ENCODE measurements at places on chromosomes 11 and 22.

- H3K27ac ChIP-seq = no peak overlapping the region
- no peak overlapping the region for H3K4me3 ChIP-seq
- peaks cover 7% of the 10 kb centered on the region for H3K27me3 ChIP-seq
- peaks cover 9% of the 10 kb centered on the region for H3K36me3 ChIP-seq
- peak; percentile 94 for DNase-seq
Observed at GRCh38 chr11:17598700-17599459, 51.8 kb downstream of the OTOG start.

- no peak for DNase-seq
- peaks cover 19% of the 10 kb centered on the region for H3K36me3 ChIP-seq
- H3K4me1 ChIP-seq = no peaks in the 10 kb centered on the region
- peaks cover 4% of the 10 kb centered on the region for H3K27me3 ChIP-seq
- H3K27ac ChIP-seq = no peak overlapping the region
Observed at GRCh38 chr11:131441051-131441810, 70.8 kb downstream of the NTM start.

- H3K4me3 ChIP-seq = no peak overlapping the region
- DNase-seq = no peak
- H3K4me1 ChIP-seq = no peaks in the 10 kb centered on the region
- H3K36me3 ChIP-seq = no peaks in the 10 kb centered on the region
- H3K27me3 ChIP-seq = no peaks in the 10 kb centered on the region
Observed at GRCh38 chr11:72962717-72963116, 148.5 kb downstream of the ATG16L2 start.

DNA sequence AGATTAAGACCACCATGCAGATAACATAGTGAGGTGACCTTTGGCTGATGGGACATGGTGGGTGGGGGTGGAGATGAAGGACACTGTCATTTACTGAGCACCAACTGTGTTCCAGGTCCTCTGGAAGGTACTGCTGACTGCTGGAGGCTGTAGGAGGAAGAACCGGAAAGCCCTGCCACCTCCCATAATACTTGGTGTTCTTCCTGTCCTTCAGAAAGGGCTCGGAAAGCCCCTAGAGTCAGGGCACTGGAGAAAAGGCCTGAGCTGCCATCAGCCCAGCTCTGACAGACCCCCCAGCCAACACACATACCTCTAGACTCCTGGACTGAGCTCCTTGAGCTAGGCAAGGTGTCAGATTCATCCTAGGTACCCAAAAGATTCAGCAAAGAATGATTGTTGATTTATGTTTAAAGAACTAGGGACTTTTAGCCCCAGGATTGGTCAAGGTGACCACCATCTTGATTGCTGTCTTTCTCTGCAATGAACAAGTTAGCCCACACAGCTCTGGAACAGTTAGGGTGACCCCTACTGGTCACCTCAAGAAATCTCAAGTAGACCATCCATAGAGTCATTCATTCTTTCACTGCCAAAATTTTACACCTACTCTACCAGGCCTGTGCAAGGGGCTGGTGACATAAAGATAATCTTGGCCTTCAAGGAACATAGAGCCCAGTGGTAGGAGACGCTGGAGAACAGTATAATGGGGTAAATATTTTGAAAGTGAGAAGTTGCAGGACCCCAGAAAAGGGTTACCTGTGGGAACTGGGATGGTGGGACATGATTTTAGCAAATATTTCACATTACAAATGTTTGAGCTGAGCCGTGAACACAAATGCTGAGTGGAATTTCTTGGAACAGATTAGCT, 39.4 kb downstream of the IRAG1 start:
- no peak overlapping the region for H3K4me3 ChIP-seq
- no peak for DNase-seq
- no peak overlapping the region for H3K27ac ChIP-seq
- no peaks in the 10 kb centered on the region for H3K4me1 ChIP-seq
- H3K36me3 ChIP-seq = no peaks in the 10 kb centered on the region

DNA sequence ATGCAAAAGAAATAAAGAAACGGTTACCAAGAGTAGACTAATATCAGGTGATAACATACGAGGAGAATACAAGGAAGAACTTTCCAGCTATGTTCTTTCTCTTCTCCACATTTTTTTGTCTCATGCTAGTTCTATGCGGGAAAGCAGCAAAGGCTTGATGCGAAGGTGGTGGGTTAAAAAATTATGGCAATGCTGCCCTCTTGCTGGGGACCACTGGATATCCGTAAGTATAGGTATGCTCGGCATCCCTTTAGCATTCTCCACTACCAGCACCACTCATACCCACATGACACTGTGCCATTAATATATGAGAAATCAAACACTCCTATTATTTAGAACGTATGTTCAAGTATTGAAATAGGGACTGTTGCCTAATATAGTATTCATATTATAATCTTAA, 776.4 kb downstream of the LRRC4C start:
- H3K4me3 ChIP-seq = no peak overlapping the region
- no peaks in the 10 kb centered on the region for H3K27me3 ChIP-seq
- peaks cover 24% of the 10 kb centered on the region for H3K36me3 ChIP-seq
- DNase-seq = peak; percentile 17
- H3K27ac ChIP-seq = no peak overlapping the region
- peaks cover 26% of the 10 kb centered on the region for H3K4me1 ChIP-seq

DNA sequence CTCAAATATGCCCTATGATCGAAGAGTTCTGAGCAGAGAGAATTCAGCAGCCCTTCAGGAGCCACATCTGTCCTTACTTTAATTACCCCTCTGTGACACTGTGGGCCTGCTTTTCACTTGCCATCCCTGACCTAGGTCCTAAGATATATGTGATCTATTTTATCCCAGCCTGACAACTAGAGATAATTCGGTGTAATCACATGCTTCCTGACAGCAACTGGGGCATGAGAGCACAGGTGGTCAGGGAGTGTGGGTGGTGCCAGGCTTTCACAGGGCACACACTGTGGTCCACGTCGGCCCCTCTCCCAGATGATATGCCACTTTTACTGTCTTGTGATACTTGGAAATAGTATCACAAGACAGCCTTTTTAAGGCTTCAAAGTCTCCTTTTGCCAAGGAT, 3.9 kb downstream of the TUBA8 start:
- peaks cover 10% of the 10 kb centered on the region for H3K4me1 ChIP-seq
- H3K36me3 ChIP-seq = no peaks in the 10 kb centered on the region
- H3K27me3 ChIP-seq = peaks cover 25% of the 10 kb centered on the region
- DNase-seq = no peak

DNA sequence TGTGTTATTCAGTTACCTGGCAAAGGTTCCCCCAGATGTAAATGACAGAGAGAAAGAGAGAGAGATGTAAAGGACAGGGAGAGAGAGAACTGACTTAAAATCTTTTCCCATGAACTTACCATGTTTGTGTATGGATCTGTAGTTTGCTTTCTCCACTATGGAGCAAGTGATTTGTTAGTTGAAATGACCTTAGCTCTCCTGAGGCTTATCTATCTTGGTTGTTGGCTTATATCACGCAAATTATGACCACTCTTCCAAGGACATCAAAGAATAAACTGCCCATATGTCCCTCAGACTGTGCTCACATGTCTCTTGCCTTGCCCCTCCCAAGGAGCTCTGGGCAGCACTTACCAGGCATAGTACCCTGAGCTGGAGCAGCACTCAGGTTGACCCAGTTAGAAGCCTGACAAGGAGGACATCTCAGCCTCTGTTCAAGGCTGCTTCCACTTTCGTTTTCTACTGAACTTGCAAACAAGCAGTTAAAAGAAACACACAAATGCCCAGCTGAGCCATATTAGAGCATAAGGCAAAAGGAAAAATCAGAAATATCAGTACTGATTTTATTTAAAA, 95.3 kb upstream of the RCN1 start:
- no peak overlapping the region for H3K27ac ChIP-seq
- no peaks in the 10 kb centered on the region for H3K27me3 ChIP-seq
- H3K36me3 ChIP-seq = no peaks in the 10 kb centered on the region
- no peak overlapping the region for H3K4me3 ChIP-seq
- DNase-seq = no peak
- peaks cover 2% of the 10 kb centered on the region for H3K4me1 ChIP-seq

GRCh38 chr11:16781936-16782919, 43.8 kb downstream of the C11orf58 start:
- no peaks in the 10 kb centered on the region for H3K27me3 ChIP-seq
- DNase-seq = no peak
- H3K4me1 ChIP-seq = peaks cover 22% of the 10 kb centered on the region
- no peak overlapping the region for H3K4me3 ChIP-seq
- no peaks in the 10 kb centered on the region for H3K36me3 ChIP-seq

GRCh38 chr22:22422629-22423112, 85.9 kb downstream of the ZNF280B start:
- H3K27ac ChIP-seq = no peak overlapping the region
- DNase-seq = peak; percentile 82

GRCh38 chr11:69984457-69985261, 93.5 kb upstream of the ANO1 start:
- peak overlapping the region; percentile 64 for H3K4me3 ChIP-seq
- no peak overlapping the region for H3K27ac ChIP-seq
- DNase-seq = peak; percentile 63
- peaks cover 65% of the 10 kb centered on the region for H3K27me3 ChIP-seq
- peaks cover 47% of the 10 kb centered on the region for H3K4me1 ChIP-seq
- H3K36me3 ChIP-seq = no peaks in the 10 kb centered on the region

Data from WTC11 (cell line).